ENCODE measurements at places on chromosomes 4 and X.

GRCh38 chrX:84188320-84188834 is 378 bp upstream of the RPS6KA6 start:
- no peak for DNase-seq

GRCh38 chrX:24870143-24870542 is 145.6 kb downstream of the ARX start:
- DNase-seq: no peak

DNA sequence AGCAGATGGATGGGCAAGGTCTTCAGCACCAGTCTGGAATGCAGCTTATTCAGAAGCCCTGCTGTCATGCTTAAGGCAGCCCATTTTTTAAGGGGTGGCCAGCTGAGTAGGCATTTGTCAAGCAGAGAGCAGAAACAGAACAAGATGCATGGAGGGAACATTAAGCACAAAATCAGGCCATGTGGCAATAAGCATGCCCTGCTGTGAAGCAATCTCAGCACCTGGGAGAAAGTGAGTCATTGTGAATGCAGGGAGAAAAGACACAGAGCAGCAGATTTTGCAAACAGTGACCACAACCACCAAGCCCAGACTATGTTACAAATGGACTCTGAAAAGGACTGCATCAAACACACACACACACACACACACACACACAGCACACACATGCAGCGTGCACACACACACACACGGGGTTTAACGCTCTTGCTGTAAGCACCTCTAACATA is 94.1 kb upstream of the GALNT7 start:
- no peak for DNase-seq

- no peak for DNase-seq
These were observed 9.6 kb upstream of the DLG3 start for GRCh38 chrX:70434914-70435586.

- no peak for DNase-seq
These were observed 54.4 kb upstream of the GPR174 start for GRCh38 chrX:79089896-79090584.
